Activated CD4-positive, alpha-beta memory T cell treated with anti-CD3 and anti-CD28 coated beads for 36 hours (primary cell): ENCODE measurements at places on chromosomes 1 and 21. TPM values are rescaled to one million over a fixed set of nuclear protein-coding genes. Genes with fewer than 3 reads are reported as not detected.

DNA sequence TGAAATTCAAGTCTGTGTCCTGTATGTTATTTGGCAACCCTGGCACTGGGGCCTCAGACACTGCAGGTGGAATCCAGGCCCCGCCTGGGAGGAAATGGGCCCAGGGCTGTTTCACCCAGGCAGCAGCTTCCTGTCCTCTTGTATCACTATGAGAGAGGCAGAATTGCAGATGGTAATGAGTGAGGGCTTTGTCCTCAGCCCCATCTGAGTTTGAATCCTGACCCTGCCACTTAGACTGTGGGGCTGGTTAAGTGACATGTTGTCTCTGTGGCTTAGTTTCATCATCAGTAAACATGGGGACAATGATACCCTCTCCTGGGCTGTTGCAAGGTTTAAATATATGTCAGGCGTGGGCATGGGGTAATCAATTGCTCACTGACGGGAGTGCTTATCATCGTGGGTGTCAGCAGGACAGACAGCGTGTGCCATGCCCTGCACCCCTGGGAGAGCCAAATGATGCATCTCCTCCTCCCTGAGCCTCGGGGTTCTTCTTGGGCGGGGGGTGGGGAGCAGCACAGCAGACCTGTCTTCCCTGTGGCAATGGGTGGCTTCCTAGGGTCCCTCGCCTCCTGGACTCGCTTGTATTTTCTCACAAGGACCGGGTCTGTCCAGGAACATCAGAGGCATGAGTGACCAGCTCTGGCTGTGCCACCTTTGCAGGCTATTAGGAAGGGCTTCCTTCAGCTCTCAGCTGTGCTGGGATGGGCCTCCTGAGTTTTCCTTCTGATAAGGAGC lies 42.1 kb downstream of the ARHGEF10L start:
- DNase-seq, result peak; percentile 10

- DNase-seq, result no peak
Measured at GRCh38 chr1:116111524-116112021, 374 bp downstream of the MAB21L3 start.

DNA sequence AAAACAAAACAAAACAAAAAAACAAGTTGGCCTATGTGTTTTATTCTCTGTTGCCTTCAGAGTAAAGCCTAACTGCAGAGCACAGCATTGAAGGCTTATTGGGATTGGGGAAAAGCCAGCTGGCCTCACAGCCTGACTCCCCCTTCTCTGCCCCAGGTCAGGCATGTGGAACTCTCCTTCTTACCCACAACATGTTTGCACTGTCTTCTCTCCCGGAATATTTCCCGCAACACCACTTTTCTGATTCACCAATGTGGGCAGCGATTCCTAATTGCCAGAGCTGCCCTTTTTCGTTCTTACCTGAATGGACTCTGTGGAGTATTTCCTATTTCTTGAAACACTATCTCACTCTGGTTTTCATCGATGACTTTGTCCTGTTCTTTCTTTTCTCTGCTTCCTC lies 2.8 kb upstream of the TARBP1 start:
- DNase-seq, result no peak

DNA sequence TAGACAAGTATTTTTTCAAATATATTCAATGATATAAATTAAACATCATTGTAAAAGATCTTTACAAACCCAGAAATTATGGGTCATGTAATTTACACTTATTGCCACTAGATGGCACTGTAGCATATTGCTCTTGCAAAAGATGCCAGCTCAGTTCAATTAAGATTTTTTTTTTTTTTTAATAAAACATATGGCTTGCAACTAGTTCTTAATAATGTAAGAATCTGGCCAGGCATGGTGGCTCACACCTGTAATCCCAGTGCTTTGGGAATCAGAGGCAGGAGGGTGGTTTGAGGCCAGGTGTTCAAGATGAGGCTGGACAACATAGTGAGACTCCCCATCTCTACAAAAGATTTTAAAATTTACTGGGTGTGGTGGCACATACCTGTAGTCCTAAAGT lies 49.4 kb upstream of the DESI2 start:
- DNase-seq, result no peak

OVAAL gene
- total RNA-seq, result not detected
